Calu3 (cell line): ENCODE measurements at places on chromosomes 16 and 17.
A peak's percentile ranks its signal among the peaks of the same experiment; 100 is the strongest.

- DNase-seq, result no peak
These were observed 52.4 kb upstream of the ATF7IP2 start for GRCh38 chr16:10333321-10334032.

DNA sequence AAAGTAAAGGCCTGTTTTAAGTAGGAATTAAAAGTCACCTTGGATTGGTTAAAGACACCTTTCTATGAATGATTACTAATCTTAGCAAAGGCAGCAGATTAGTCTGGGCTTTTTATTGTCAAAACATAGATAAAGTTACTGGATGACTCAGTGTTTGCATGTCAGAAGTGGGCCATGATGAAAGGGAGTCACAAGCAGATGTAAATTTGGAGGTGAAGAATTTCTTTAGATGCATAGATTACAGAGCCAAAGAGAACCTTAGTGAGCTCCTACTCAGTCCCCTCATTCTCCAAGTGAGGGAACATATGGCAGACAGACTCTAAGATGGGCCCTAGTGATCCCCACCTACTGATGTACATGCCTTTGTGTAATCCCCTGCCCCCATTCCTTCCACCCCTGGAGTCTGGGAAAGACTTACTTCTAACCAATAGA is 124.5 kb downstream of the HS3ST3A1 start:
- DNase-seq, result no peak

DNA sequence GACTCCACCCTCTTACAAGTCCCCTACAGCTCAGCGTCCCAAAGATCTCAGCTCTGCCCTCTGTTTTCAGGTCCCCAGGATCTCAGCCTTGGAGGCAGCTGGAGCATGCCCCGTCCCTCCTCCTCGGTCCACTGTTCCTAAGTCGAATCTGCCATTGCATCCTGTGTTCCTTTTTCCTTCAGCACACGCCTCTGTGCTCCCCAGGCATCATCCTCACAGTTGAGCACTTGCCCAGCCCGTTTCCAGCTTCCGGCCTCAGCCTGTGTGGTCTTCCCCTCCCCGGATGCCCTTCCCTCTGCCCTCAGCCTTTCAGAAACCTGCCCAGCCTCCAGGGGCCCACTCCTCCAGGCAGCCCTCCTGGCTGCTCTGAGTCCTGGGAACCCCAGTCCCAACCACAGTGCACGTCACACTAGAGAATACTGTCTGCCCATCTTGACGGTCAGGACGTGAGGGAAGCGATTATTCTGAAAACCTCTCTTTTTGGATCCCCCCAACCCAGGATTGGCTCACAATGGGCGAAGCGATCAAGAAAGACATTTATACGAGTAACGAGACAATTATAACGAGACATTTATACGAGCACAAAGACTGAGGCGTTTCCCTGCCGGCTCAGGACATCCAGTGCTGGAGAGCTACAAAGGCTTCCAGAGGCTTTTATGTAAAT is 41.4 kb downstream of the RPH3AL start:
- DNase-seq, result no peak

- DNase-seq, result no peak
These were observed 3.0 kb downstream of the KARS1 start for GRCh38 chr16:75644240-75645012.

DNA sequence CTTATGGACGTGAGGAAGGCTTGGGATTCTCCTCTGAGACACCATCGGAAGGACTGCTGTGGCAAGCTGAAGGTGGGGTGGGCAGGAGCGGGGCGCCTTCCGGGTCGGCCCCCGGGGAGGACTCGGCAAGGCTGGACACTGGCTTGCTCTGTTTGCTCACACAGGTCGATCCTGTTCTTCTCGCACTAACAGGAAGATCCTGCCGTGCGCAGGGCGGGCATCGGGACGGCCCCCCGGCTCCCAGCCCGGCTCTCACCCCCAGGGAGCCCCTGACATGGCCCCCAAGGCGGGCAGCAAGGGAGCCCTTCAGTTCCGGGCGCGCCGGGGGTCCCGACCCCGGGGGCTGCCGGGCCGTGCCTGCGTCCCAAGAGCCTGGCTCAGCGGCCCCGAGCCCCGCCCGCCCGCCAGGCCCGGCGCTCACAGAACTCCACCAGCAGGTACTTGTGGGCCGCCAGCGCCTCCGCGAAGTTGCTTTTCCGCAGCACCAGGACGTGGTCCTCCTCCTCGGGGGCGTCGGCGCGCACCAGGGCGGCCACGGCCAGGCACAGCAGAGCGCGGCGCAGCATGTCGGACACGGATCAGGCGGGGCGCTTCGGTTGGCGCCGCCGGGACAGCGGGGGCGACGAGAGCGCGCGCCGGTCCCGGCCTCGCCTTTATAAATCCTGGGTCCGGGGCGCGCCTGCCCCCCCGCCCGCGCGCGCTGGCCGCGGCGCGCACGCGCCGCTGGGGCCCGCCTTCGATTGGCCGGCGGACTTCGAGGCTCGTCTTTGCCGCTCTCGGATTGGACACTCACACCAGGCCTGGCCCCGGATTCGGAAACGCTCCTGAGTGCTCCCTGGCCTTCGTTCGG is at the start of gene P4HB:
TSS of gene P4HB (minus strand) at position 630 of the 850 bp plus-strand sequence. CDS start at position 566, 64 bp downstream.
- DNase-seq, result peak; percentile 27

GRCh38 chr17:66682283-66682682 is 152.6 kb upstream of the CACNG5 start:
- DNase-seq, result no peak

DNA sequence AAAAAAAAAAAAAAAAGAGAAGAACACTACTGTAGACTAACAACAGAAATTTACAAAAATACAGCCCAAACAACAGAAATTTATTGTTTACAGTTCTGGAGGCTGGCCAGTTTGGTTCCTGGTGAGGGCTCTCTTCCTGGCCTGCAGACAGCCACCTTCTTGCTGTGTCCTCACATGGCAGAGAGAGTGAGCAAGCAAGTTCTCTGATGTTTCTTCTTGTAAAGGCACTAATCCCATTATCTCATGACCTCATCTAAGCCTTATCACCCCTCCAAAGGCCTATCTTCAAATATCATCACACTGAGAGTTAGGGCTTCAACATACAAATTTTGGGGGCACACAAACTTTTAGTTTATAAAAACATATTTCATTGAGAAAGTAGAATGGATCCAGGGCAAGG is 7.3 kb downstream of the ARSG start:
- no peak for DNase-seq

- no peak for DNase-seq
These were observed 61.6 kb upstream of the CLEC3A start for GRCh38 chr16:77960766-77961165.

- DNase-seq, result no peak
These were observed 4.9 kb downstream of the POLG2 start for GRCh38 chr17:64491994-64492393.

DNA sequence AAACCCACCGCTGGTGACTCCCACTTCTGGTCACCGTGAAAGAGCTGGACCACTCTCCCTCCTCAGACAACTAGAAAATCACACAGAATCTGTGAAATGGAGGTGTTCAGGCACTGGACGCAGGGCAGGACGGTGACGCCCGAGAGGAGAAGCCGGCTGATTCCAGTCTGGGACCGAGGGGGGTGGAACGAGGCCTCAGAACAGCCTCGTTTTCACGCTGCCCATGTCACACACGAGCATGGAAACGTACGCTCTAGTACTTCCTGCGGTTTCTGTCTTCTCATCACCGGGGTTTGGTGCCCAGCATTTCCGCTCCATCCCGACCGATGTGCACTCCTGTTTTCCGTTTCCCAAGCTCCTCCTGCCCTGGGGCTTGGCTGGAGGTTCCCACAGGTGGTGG is 101.8 kb upstream of the METRNL start:
- no peak for DNase-seq

DNA sequence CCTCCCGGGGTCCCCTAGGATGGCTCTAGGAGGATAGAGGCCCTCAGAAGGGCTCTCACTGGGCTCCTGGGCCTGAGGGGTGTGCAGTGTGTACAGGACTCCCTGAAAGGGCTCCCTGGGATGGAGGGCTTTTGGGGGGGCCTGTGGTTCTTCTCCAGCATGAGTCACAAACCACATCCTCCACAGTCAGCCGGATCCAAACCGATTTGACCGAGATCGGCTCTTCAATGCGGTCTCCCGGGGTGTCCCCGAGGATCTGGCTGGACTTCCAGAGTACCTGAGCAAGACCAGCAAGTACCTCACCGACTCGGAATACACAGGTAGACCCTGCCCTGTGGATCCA is 4.5 kb downstream of the TRPV2 start:
- DNase-seq, result peak; percentile 19

- DNase-seq, result no peak
These were observed 44.9 kb downstream of the TTC19 start for GRCh38 chr17:16044487-16044886.

GRCh38 chr17:76524598-76525512 is 12.7 kb downstream of the CYGB start:
- peak; percentile 47 for DNase-seq

- DNase-seq, result no peak
These were observed 38.3 kb upstream of the ACSM2B start for GRCh38 chr16:20614186-20615141.

DNA sequence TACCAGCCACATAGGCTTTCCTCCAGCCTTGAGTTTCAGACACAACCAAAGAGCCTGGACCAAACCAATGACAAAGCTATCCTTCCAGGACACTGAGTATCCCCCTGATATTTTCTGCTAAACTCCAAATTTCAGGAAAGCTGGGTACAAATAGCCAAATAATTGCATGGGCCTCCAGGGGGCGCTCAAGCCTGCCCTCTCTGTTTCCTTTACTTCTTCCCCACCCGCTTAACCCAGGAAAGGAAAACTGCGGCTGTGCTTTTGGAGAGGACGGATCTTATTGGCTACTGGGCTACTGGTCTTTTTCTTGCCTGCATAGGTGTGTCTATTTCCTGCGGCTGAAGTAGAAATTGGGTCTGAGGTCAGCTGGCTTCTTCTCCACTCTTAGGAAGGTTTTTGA is 30.1 kb downstream of the GNGT2 start:
- peak; percentile 76 for DNase-seq

DNA sequence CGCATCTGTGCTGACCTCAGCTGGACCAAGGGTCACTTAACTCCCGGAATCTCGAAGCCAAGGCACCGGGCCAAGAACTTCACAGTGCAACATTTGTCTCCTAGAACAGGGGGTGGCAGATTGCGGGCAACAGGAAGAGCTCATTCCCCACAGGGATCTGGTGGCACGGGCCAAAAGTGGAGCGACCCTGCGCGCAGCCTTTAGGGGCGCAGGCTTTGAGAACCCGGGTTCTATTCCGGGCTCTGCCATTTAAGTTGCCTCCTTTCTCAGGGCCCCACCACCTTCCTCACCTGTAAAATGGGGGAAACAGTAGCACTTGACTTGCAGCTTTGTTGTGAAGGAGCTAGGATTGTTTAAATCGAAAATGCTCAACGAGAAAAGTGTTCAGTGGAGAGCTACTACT is 651 bp downstream of the SHMT1 start:
- peak; percentile 64 for DNase-seq

- no peak for DNase-seq
These were observed 12.1 kb downstream of the USP6 start for GRCh38 chr17:5127910-5128309.

DNA sequence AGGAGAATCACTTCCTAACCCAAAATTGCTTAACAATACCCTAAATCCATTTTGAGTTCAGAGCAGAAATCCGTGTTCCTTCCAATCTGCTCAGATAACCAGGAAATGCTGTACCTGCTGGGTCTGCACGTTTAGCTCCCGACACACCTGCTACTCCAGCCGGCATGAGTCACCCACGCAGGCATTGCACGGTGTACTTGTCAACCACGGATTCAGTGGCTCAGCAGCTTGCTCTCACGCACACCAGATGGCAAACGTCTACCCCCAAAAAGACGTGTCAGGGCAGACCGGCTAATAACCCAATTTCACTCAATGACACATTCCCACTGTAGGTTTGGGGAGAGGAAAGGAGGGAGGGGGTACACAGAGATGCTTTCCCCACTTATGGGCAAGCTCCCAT is 468.1 kb downstream of the SOX9 start:
- DNase-seq, result peak; percentile 57

- DNase-seq, result no peak
These were observed 19.7 kb downstream of the ADGRG1 start for GRCh38 chr16:57648125-57648524.

DNA sequence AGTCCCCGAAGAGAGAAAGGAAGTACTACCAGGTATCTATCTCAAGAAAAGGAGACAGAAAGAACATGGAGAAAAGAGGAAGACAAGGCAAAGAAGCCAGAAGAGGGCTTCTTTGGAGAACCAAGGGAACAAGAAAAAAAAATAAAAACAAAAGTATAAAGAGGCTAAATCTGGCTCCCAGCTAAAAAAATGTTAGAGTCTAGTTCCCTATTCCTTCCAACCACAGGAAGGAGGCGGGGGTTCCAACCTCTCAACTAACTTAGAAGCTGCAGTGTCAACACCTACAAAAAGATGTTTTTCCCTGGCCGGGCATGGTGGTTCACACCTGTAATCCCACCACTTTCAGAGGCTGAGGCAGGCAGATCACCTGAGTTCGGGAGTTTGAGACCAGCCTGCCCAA is 13.4 kb downstream of the UTP6 start:
- no peak for DNase-seq

- DNase-seq, result no peak
These were observed 73.0 kb downstream of the BMERB1 start for GRCh38 chr16:15507301-15507958.

GRCh38 chr16:67084345-67085028 is 25.3 kb upstream of the PHAF1 start:
- no peak for DNase-seq

DNA sequence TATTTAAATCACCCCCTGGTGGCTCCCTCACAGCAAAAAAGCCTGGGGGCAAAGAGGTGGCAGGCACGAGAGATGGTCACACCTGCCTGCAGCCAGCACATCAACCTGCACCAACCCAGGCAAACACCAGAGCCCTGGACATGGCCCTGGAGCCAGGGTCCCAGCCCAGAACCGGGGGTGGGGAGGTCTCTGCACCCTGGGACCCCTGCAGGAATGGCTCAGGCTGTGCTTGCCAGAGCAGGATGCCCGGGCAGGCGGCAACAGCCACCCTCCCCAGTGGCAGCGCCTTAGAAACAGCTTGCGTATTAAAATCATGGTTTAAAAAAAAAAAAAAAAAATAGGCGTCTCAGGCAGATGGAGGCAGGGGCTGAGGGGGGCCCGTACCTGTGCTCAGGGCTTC is 16.2 kb downstream of the MYBBP1A start:
- no peak for DNase-seq

GRCh38 chr16:31273676-31274075 is 13.9 kb downstream of the ITGAM start:
- no peak for DNase-seq

- no peak for DNase-seq
These were observed 218.3 kb downstream of the IRF8 start for GRCh38 chr16:86117235-86117634.

DNA sequence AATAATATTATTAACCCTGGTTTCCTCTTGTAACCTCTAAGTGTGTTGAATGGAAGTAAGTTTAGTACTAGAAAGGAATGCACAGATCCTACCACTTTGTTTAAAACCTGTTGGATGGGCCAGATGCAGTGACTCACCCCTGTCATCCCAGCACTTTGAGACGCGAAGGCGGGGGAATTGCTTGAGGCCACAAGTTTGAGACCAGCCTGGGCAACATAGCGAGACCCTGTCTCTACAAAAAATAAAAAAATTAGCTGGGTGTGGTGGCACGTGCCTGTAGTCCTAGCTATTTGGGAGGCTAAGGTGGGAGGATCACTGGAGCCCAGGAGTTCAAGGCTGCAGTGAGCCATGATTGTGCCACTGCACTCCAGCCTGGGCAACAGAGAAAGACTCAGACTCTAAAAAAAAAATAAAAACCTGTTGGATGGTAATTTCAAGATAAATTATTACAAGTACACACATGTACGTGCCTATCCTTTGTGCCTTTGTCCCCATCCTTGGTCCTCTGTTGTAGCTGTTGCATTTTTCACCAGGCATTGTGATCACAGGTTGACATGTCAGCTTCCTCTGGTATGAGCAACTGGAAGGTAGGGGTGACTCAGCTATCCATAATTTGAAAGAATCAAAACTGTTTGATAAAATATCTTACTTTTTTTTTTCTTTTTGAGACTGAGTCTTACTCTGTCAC is 30.7 kb upstream of the METTL9 start:
- no peak for DNase-seq
